ENCODE measurements at places on chromosomes 3 and 15. TPM values are rescaled to one million over a fixed set of nuclear protein-coding genes. Genes with fewer than 3 reads are reported as not detected.
A peak's percentile ranks its signal among the peaks of the same experiment; 100 is the strongest.

DNA sequence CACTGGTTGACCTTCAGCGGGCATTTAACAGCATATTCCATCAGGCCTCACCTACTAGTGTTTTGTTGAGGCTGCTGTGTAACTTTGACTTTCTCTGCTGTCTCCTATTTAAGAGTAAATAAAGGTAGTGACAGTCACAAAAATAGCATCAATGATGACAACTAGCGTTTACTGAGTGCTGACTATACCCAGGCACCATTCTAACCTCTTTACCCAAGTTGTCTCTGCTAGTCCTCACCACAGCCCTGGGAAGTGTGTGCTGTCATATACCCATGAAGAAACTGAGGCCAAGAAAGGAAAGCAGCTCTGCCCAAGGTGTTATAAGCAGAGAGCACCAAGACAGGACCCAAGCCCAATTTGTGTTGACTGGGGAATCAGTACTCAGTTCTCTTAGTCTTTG lies 286.4 kb upstream of the CTDSPL start:
- no peak for DNase-seq

The SLC6A6 gene
- total RNA-seq, result 24.2 TPM

DNA sequence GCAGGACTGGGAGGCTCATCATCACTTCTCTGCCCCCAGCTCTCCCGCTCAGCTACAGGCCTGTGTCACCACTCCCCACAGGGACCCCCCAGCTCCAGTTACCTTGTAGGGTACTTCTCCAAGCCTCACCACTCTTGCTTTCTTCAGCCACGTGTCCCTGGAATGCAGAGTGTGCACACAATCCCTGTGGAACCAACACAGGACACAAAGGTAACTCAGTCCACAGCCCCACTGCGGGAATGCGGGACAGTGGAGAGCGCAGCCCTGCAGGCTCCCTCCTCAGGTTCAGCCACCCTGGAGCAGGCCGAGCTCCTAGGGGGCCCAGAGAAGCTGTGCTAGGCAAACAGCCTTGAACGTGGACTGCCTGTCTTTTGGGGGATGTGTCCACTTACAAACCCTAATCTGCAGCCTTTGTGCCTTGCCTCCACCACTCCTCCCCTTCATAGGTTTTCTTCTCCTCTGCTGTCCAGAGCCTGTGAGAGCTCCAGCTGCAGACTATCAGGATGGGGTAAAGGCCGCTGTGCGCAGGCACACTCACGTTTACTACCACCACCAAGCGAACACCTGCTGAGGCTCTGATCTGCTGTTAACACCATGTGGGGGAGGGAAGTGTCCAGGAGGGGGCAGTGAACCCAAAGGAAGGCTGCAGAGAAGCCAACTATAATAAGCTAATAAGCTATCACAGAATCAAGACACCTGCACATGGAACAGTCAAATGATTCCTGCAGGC lies 26.0 kb downstream of the XPC start:
- no peak for DNase-seq

GRCh38 chr15:45943240-45943639 lies 308.4 kb downstream of the SQOR start:
- DNase-seq, result no peak

The GOLGA6L24 gene
- not detected for total RNA-seq

DNA sequence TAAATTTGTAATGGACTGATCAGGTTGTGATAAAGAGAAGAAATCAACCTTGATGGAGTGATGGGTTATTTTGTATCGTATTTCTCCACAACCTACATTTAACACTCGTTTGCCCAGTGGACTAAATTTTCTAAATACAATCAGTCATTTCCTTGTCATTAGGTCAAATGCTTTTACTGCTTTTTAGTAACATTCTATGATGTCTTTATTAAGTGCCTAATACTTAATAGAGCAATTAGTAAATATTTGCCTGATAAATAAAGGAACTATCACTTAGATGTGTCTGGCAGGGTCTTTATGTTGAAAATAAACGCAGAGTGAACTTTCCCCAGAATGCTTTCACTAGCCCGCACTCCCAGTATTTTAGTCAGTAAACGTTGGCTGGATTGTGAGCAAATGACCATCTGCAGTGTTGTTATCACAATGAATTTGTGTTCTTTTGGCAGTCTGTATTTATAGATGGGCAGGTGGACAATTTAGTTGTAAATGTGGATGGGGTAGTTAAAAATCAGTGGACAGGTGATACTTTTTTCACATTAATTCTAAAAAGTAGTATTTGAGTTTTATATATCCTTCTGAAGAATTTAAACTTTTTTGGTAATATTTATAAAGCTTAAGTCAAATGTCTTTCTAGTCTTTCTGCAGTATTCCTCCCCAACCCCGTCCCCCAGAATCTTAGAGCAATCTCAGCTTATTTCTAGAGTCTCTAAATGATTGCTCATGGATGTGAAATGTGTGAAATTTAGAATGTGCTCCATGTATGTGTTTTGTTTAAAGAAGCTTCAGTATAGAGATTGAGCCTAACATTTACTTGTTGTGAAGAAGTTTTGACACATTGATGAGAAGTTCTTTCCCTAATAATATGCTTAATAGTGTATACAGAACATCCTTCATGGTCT lies 4.9 kb downstream of the USP3 start:
- DNase-seq, result no peak

DNA sequence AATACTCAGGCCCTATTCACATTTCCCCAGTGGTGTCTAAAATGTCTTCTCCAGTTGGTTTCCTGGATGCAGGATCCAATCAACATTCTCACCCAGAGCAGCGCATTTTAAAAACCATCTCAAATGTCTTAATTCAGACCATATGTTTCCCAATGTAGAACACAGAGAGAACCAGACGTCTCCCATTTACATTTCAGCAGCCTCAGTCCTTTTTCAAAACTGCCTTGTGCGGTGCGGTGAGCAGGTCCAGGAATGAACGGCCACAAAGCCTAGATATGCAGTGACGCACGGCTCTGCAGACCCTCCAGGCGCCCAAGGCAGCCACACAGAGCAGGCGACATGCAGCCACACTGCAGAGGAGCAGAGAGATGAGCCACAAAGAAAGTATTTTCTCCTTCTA lies 66.1 kb upstream of the MEX3B start:
- no peak for DNase-seq

- DNase-seq, result peak; percentile 99
These were observed 84.5 kb upstream of the GALNT15 start for GRCh38 chr3:16090024-16090423.

The APBA2 gene
- 12.7 TPM for total RNA-seq

GRCh38 chr3:50381383-50381782 lies 22.1 kb upstream of the TMEM115 start:
- DNase-seq, result no peak

The CFAP92 gene
- 0.52 TPM for total RNA-seq

GRCh38 chr15:37040072-37040742 lies 60.1 kb downstream of the MEIS2 start:
- DNase-seq, result no peak

- DNase-seq, result no peak
These were observed 37.4 kb upstream of the RASA2 start for GRCh38 chr3:141449424-141449823.

GRCh38 chr3:112132975-112133448 lies at the start of gene GCSAM:
Gene GCSAM, minus strand, starts transcription at chr3:112133248. Its CDS starts 128 bp downstream, at chr3:112133120.
- DNase-seq, result no peak

The DENND6A gene
- 6.6 TPM for total RNA-seq

DNA sequence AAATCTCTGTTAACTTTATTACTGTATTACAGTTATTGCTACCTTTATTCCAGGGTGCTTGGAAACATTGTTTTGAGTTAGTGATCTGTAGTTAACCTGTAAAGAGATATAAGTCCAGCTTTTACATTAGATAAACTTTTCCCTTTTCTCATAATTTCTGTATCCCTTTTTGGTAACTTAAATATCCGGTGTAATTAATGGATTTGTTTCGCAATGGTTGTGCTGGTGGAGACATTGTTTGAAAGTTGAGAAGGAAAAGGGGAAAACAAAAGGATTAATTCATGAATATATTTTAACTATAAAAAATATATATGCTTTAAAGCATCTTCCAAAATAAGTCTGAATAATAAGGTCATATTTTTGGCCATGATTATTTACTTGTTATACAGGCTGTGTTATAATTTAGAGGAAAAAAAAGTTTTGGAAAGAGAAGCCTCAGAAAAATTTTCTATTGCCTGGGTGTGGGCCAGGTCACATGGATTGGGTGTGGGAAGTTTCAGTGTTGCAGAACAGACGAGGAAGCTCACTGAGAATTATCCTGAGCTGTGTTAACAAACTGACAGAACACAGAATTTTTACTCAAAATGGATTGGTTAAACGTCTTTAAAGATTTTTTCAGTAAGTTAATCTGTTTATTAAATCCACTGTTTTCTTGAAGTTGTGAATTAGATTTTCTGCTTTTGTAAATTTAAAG lies 27.7 kb upstream of the IL20RB start:
- DNase-seq, result no peak

DNA sequence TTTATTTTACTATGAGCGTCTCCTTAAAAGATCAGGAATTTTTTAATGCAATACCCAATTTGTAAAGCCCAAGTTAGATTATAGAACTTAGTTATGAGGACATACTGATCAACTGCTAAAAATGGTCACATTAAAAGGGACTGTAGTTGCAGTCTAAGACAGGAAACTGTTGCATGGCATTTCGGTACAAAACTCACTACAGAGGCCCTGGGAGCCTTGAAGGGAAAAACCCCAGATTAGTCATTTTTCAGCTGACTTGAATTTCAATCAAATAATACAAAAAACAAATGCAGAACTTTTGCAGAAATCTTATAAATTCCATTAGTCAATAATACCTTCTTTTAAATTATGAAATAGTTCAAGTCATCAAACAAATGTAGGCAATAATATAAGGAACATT lies 6.9 kb upstream of the PTX3 start:
- no peak for DNase-seq

GRCh38 chr15:52441841-52442240 lies 86.8 kb downstream of the MYO5A start:
- DNase-seq, result peak; percentile 65

- no peak for DNase-seq
These were observed 1019.4 kb upstream of the ALCAM start for GRCh38 chr3:104347291-104347690.

The WNT7A gene
- 1.7 TPM for total RNA-seq

GRCh38 chr3:80733522-80734176 lies 965.9 kb upstream of the ROBO1 start:
- DNase-seq, result peak; percentile 81

The FSTL1 gene
- total RNA-seq, result 1,010 TPM

DNA sequence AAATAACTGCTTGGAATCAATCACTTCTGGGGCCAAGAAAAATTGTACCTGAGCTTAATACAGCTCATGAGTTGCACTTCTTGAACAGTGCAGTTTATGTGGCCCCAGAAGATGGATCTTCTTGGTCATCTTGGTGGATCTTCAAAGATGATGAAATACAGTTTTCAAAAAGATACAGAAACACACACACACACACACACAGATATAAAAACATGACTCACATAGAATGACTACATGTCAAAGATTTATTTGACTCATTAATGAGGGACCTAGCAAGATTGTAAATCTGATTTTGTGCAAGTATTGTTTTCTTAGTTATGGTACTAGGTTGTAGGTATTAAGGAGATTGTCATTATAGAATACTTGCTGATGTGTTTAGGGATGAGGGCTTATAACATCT lies 32.6 kb downstream of the PDCD6IP start:
- peak; percentile 10 for DNase-seq

The PLA2G4B gene
- total RNA-seq, result 1.8 TPM

The ARHGEF3 gene
- total RNA-seq, result 13.7 TPM

GRCh38 chr3:48598323-48599076 lies 3.4 kb upstream of the COL7A1 start:
- DNase-seq, result peak; percentile 74

- DNase-seq, result peak; percentile 14
These were observed 1134.2 kb downstream of the ROBO1 start for GRCh38 chr3:78633626-78634025.

The ZPLD1 gene
- total RNA-seq, result 0.60 TPM

GRCh38 chr3:52140000-52140399 lies 14.2 kb downstream of the POC1A start:
- no peak for DNase-seq

DNA sequence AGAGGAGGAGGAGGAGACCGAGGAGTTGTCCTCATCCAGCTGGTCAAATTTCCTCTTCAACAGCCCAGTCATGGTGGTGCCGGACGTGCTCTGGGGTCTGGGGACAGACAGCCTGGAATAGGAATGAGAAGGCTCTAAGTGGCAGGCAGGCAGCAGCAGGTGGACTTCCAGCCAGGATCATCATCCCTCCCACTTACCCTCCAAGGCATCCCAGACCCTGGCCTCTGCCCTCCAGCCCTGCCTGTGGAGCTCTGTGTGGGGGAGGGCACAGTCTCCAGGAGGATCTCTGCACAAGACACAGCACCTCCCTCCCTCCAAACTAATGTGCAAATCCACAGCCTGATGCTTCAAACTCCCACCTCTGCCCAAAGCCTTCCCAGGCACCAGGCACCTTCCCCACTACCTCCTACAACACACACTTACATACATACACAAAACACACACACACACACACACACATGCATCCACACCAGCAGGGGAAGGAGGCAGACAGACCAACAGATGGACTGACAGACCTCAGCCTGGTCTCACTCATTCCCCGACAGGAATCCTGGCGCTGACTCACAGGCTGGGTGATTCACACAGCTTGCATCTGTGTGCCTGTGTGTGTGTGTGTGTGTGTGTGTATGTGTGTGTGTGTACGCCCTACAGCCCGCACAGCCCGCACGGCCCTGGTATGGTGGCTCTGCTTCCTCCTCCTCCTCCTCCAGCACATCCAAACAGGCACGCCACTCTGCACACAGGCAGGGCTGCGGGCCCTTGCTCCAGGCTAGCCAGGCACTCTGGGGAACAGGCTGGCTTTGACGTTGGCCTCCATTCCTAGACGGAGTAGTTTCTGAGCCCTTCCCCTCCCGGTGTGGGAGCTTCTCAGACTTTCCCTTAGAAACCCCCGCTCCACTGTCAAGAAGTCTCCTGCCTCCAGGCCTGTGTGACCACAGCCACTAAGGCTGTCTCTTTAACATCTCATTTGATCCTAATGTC lies 6.5 kb downstream of the CSRNP1 start:
- peak; percentile 98 for DNase-seq

DNA sequence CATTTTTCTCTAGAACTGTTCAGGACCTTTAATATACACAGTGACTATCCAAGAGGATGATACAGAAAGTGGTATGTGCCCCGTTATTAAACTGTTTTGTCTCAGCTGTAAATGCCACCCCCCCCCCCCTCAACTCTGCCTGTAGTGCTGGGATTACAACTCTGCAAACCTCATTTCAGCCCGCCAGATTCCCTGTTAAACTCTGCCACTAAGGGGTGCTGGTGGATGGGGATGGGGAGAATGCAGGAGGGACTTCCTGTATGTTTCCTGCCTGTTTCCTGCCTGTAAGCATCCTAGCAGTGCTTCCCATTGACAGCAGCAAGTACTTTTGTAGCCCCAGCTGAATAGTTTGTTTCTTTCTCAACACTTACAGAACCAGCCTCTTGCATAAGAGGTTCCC lies 301.7 kb upstream of the RORA start:
- DNase-seq, result no peak
